ENCODE measurements at places on chromosomes 7 and 10.

DNA sequence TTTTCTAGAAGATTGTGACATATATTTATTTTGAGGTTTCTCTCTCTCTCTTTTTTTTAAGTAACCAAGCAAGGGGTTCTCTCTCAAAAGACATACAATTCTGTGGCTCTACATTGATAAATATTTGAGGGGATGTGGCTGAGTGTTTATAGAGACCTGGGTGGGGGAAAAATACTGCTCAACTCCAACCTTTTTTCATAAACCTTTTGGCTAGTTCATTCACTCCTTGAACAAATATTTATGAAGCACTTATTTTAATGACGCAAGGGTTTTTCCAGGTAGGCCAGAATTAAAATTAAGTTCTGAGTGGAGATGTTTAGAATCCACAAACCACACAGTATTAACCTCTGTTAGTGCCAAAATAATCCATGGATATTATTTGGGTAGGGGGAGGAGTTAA lies 100.2 kb downstream of the PTPRE start:
- no peak for DNase-seq

- DNase-seq: peak; percentile 11
Measured at GRCh38 chr7:95246831-95247370, 77.4 kb downstream of the PON1 start.

GRCh38 chr10:108244443-108245228 lies 1080.1 kb upstream of the SORCS1 start:
- no peak for DNase-seq

DNA sequence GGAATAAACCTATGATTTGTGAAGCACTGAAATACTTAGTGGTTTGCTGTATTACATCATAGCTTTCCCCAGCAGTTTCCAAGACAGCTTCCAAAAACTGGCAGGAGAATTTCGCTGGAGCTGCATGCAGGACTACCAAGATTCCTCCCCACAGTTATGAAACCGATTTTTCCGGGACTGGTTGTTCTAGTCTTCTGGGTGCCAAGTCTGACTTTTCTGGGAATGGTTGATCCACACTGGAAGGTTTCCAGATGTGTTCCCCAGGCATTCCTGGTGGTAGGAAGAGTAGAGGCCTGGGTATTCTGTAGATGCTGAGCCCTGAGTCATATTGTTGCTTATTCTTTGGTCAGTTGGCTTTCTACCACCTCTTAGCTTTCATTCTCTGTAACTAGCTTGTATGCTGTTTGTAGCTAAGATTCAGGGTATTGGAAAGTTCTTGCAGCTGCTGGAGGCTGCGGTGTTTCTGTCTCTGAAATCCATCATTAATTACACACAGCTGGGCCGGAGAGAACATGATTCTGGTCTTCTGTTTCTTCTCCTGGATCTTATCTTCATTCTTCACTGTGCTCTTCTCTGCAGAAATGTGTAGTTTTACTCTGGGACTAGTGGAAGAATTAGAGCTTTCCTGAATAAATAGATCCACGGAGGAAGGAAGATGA lies 6.3 kb downstream of the ABCC2 start:
- DNase-seq: no peak

GRCh38 chr10:98135222-98135899 lies 904 bp downstream of the R3HCC1L start:
- DNase-seq: no peak

GRCh38 chr7:110326966-110327365 lies 764.0 kb upstream of the LRRN3 start:
- no peak for DNase-seq

GRCh38 chr7:132541656-132542055 lies 34.6 kb downstream of the PLXNA4 start:
- DNase-seq: no peak

DNA sequence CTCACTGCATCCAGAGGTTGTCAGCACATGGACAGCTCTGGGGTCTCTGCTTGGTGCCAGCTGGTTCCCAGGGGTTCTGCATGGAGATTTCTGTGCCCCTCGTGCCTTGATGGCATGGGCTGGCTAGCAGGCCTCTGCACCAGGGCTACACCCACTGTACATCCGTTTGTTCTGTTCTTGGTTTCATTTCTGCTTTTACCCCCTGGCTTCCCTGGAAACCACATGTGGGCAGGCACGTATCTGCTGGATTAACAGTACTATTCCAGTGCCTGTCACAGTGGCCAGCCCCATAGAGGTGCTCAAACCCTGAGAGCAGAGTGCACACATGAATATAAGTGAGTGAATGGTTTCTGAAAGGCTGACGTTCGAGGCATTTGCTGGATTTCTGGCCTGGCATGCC lies 207.2 kb upstream of the GPR26 start:
- no peak for DNase-seq

GRCh38 chr10:90530521-90530920 lies 327.3 kb downstream of the HTR7 start:
- DNase-seq: no peak

GRCh38 chr7:69617364-69617763 lies 19.1 kb downstream of the AUTS2 start:
- no peak for DNase-seq

GRCh38 chr10:29650552-29650944 lies 15.8 kb upstream of the SVIL start:
- DNase-seq: no peak

GRCh38 chr10:30000802-30001571 lies 58.4 kb downstream of the JCAD start:
- DNase-seq: no peak

DNA sequence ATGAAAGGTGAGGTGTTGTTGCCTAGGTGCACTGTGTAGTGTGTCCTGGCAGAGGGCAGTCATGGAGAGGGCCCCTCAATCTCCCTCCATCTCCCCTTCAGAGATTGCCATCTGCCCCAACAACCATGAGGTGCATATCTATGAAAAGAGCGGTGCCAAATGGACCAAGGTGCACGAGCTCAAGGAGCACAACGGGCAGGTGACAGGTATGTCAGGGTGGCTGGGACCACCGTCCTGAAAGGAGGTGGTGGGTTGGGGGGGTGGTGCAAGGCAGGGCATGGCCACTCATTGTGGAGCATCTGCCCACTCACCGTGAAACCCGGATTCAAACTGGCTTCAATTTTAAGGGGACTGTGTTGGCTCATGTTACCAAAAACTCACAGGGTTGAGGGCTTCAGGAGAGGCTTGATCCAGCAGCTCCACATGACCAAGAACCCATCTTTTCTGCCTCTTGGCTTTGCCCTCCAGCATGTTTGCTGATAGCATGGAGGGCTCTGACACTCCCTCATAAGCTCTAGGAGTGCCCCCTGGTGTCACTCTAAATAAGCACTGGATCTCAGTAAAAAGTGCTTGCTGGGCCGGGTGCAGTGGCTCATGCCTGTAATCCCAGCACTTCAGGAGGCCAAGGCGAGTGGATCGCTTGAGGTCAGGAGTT lies 12.2 kb downstream of the ARPC1B start:
- DNase-seq: peak; percentile 57

- no peak for DNase-seq
Measured at GRCh38 chr7:141313896-141314295, 237.3 kb upstream of the AGK start.

DNA sequence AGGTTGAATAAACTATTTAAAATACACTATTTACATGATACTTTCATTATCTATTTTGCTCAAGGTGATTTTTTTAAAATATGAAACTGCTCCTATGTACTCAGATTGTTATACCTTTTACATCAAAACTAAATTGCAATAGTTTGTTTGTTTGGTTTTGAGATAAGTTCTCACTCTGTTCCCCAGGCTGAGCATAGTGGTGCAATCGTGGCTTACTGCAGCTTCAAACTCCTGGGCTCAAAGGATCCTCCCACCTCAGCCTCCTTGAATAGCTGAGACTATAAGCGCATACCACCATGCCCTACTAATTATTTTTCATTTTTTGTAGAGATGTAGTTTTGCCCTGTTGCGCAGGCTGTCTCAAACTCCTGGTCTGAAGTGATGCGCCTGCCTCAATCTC lies 12.7 kb downstream of the TAS2R60 start:
- DNase-seq: no peak

DNA sequence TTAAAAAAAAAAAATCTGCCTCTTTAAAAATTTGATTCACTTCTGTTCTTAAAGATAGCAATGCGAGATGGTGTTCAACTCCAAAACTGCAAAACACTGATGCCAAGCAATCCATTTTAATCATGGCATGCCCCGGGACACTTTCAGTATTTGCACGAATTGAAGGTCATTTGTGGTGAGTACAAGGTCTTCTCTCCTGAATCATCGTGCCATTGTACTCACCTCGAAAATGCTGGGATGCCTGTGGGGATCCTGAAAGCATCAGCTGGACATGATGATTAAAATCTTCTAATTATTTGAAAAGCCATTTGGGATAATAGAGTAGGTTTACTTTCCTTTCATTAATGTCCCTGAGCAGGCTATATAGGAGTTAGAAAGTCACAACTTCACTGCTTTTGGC lies 125.1 kb upstream of the NRP1 start:
- DNase-seq: no peak

DNA sequence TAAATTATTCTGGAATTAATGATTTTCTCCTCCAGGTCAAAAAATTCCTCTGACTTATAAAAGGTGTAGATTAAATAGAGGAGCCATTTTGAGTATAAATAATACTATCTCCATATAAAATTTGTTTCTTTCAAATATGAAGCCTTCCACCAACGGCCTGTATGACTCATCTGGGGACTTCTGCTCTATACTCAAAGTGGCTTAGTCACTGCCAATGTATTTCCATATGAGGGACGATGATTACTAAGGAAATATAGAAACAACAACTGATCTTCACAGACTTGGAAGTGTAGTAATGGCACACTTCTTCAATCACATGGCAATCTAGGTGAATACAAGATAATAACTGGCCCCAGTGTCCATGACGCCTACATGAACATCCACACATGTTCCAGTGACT lies 335.6 kb upstream of the HGF start:
- no peak for DNase-seq

DNA sequence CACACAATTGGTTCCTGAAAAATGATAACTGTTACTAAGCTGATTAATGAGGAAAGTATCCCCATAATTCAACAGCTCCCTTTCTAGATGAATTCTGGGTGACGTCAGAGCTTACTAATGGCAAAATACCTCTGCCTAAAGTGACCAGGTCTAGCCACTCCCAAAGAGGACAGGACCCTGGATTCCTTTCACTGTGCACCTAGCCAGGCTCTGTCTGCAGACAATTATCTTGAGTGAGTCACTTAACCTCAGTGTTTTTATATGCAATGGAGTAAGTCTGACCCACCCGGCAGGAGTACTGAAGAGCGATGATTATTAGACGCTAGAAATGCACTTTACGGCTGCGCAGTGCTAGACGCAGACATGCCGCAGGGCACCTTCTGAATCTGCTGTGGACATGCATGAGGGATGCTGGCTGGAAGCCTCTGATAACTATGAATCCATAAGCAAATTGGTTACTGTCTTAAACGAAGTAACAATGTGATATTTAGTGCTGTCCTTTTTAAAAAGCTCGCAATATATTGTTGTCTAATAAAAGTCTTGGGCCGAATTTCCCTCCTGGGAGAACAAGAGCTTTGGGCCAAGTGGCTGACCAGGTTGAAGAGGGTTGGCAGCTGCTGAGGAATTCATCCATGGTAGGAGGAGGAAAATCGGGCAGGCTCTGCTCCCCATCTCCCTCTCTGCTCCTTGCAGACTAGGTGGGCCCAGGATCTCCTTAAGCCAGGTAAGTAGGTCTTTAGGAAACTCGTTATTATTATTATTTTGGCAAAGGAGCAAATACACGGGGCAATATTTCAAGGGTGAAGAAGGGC lies 4.6 kb upstream of the INPP5A start:
- DNase-seq: no peak

DNA sequence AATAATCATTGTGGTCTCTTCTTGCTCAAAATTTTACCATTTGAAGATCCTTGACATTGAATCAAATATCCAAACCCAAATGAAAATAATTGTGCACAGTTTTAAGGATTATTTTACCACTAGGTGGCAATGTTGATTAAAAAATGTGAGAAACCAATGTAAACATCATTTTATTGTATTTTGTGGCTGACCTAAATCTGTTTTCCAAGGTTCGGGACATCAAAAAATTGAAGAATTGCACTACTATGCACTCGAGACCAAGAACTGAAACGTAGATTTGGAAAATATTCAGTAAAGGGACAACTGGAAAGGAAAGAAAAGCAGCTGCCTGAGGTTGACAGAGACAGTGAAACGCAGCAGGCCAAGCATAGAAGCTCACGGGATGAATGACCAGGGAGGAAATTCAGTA lies 259.3 kb downstream of the SNX13 start:
- DNase-seq: no peak

DNA sequence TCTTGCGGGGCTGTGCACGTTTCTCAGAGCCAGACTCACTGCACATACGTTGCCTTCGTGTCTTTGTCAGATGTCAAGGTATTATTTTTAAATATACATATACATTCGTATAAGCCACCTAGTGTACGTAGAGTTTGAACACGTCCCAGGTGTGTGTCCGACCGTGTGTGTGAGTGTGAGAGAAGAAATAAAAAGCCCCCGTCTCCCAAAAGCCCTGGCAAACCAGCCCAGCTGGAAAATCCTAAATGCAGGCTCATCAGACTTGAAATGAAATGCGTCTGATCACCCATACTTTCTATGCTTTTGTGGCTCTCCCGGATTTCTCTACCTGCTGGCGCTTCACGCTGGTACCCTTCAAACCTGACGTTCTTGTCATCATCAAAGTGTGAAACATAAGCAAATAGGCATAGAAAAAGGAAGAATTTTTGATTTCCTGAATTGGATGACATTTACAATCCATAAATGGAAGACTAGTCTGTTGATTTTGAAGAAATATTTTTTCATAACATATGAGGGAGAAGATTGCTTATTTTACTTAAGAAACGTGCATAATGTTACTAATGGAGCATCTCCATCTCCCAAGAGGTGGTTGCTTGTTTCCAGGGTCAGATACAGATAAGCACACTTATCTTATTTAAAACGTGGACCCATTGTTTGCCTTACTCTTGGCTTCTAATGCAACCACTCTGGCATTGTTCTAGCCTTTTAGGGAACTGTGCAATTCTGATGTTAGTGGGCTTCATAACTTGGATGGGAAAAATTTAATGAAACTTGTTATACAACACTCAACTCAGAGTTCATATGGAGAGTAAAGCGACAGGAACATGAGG lies 971 bp downstream of the PRKG1 start:
- no peak for DNase-seq

DNA sequence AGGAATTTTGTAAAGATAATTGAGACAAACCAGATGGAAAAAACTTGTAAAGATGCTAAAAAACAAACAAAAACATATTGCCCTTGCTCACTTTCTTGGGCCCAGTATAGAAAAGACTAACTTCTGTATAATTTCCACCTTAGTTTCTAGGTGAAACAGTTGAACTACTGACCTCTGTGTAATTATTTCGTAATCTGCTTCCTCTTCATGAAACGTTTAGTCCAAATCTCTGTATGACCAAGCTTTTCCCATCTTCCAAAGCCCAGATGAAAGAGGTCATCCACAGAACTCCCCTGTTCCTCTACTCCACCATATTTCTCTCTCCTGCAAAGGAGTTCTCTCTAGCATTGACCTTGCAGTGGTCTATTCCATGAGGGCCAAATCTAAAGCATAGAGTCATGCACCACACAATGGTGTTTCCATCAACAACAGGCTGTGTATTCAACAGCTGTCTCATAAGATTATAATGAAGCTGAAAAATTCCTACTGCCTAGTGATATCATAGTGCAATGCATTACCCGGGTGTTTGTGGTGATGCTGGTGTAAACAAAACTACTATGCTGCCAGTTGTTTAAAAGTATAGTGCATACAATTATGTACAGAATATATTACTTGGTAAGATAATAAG lies 647.6 kb downstream of the TNS3 start:
- DNase-seq: no peak

GRCh38 chr10:24871011-24871935 lies 81.1 kb downstream of the PRTFDC1 start:
- DNase-seq: no peak

GRCh38 chr7:145860809-145861208 lies 255.8 kb upstream of the CNTNAP2 start:
- no peak for DNase-seq

GRCh38 chr10:94997741-94998174 lies 59.3 kb downstream of the CYP2C9 start:
- DNase-seq: no peak

Data from CD4-positive, alpha-beta T cell treated with Interleukin-1 beta for 1 hour (primary cell).